CD4-positive, alpha-beta T cell treated with Interferon gamma for 1 hour (primary cell): ENCODE measurements at places on chromosomes 12 and 14.
A peak's percentile ranks its signal among the peaks of the same experiment; 100 is the strongest.

DNA sequence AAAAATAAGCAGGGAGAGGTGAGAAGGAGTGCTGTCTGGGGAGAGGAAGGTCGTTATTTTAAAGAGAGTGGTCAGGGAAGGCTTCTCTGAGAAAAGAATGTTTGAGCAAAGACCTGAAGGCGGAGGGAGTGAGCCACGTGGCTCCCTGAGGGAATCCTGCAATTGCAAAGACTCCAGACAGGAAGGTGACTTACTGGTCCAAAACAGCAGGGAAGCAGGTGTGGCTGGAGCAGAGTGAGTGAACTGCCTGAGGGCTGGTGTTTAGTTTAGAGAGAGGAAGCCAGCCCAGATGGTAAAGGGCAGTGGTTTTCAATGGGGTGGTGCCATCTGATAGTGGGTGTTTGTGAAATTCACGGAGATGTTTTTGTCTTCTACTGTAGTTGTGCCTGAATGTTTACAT, 58.8 kb upstream of the LTA4H start:
- no peak for DNase-seq

GRCh38 chr14:71380271-71380670, 473.0 kb downstream of the PCNX1 start:
- DNase-seq, result no peak

DNA sequence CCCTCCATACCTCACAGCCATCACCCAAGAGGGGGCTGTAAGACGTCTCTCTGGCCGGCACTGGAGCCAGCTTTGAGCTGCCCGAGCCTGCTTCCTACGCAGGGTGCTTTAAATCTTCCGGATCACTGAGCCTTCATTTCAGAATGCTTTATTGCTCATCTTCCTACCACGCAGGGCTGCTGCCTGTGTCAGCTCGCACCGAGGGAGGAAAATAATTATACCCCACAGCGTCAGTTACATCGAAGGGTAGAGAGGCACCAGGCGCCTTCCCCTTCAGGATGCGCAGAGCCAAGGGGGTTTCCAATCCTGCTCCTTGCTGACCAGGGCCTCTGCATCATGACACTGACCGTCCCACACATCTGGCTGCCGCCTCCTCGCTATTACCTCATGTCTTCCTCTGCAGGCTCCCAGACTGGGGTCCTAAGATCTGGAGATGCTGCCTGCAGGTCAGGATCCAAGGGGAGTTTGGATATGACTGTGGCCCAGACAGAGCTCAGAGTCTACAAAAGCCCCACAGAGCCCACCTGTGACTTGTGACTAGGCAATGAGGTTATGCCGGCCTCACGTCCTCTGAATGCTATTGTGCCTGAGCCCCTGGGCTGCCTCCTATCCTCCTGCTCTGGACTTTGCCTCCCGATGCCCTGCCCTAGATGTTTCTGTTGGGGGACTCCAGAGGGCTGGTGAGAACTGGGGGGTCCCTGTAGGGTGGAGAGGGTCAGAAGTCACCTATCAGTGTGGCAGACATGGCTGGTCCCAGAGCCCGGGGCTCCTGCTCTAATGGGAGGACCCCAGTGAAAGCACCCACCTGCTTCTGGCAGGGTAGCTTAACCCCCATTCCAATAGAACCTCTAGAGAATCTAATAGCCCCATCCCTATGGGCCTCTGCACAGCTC, 220.3 kb upstream of the RTL1 start:
- DNase-seq, result no peak

GRCh38 chr12:13348464-13348863, 151.9 kb downstream of the EMP1 start:
- DNase-seq, result no peak

DNA sequence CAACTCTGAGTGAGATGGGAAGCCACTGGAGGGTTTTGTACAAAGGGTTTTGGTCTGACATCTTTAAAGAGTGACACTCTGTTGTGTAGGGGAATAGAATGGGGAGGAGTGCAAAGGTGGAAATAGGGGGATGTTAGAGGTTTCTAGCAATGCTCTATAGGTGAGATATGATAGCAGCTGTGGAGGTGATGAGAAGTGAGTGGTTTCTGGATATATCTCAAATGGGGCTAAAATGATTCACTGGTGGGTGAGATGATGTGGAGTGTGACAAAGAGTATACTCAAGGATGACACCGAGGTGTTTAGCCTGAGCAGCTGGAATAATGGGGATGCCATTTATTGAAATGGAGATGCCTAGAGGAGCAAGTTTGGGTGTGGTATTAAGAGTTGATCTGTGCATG, 426.4 kb downstream of the PCNX1 start:
- no peak for DNase-seq

- DNase-seq, result no peak
Observed at GRCh38 chr12:128078301-128078971, 188.5 kb upstream of the TMEM132C start.

GRCh38 chr12:29544428-29545101, 47.1 kb upstream of the OVCH1 start:
- DNase-seq, result no peak

DNA sequence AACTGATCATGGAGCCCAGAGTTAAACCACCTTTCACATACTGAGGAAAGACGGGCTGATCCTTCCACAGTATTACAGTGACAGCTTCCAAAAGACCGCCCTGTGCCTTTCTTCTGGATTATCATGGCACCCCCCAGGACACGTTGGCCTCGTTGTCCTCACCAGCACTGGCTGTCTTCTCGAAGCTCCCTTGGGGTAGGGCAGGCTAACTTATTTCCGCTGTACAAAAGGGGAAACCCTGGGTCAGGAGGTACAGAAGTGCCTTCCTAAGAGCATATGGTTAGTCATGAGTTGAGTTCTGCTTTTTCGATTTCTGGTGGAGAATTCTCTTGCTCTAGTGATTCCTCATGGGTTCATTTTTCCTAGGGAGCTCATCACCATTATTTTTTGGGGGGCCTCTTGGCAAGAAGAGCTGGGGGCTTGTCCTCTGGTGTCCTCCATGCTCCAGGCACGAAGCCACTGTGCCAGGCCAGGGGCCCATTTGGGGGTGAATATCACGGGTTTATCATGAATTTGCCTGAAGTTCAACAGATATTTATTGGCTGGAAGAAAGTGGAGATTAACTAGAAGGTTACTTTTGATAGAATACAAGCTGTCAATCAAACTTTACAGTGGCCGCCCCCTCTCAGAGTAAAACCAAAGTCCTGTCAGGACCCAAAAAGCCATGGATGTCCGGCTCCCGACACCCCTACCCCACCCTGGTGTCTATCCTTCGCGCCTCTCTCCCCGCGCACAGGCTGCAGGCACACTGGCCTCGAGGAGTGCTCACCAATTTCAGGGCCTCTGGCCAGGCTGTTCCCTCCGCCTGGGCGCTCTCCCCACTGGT, 8.8 kb upstream of the TRAF3 start:
- DNase-seq, result peak; percentile 73

DNA sequence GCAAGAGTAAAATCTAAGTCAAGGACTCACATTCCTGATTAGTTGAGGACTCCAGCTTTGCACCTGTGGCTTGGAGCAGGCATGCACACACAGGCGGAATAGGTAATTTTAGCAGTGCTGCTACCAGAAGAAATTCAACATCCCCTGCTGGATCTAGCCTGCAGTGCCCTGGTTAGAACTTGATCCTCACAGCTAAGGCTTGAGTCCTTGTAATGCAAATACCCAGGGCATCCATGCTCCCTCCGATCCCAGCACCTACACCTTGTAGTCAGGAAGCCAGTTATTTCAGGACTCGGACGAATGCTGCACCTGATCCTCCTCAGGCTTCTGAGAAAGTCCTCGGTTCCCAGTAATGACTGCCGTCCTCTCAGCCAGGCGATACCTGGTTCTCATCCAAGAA, 309.0 kb upstream of the AMIGO2 start:
- no peak for DNase-seq

GRCh38 chr12:68957273-68957672, 24.3 kb upstream of the CPM start:
- DNase-seq, result no peak

DNA sequence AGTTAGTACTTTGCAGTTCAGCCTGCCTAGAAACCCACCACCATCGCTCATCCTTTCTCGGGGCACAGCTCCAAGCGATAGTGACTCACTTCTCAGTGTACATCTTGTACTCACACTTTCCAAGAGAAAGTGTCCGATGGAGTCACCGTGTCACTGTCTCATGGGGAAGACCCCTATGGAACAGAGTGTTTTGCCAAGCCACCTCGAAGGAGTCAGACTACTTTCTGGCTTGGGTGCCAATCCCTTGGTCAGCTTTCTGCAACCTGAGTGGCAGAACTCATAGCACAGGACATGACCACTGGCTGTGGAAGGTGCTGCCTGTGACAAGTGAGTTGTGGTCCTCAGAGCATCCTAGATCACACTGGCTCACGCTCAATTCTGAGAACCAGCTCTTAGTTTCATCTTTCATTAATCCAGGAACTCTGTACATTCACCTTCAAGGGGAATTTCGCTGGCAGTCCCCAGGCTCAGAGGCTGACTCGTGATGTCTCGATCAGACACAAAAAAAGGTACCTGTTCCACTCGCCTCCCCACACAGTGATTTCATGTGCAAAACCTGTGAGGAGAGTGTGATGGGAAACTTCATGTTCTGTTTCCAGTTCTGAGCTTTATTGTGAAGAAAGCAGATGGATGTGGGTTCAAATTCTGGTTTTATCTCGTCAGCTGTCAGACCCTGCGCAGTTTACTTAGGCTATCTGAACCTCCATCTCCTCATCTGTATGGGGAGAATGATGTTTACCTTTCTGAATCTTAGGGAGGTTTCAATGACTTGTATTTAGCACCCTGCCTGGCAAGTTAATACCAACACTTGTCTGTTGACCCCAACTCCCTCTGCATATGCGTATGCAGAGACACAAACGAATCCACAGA, 127.3 kb upstream of the CCND2 start:
- peak; percentile 11 for DNase-seq

GRCh38 chr14:25908277-25909044, 689.4 kb downstream of the NOVA1 start:
- no peak for DNase-seq

- DNase-seq, result peak; percentile 64
Observed at GRCh38 chr12:563250-563781, 99.9 kb downstream of the NINJ2 start.

DNA sequence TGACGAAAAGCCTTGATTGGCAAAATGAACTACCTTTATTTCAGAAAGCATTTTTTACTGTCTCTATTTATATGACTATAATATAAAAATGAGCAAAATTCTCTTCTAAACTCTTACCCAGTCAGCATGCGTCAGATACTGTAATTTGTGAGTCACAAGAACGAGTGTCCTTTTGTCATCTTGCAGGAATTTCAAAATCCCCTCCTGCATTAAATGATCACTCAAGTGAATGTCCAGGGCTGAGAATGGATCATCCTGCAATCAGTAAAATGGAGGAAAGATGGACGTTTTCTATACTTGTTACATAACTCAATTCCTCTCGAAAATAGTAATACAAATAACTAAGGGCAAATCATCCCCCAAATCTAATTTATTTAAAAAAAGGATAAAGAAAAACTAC, 77.7 kb upstream of the KCNJ8 start:
- DNase-seq, result no peak

GRCh38 chr12:666766-667308, 3.6 kb upstream of the NINJ2 start:
- no peak for DNase-seq

GRCh38 chr14:60184905-60185555, 19.8 kb upstream of the DHRS7 start:
- DNase-seq, result no peak

- no peak for DNase-seq
Observed at GRCh38 chr12:25376985-25377384, 126.3 kb upstream of the KRAS start.

GRCh38 chr12:72031066-72031465, 92.4 kb downstream of the TPH2 start:
- no peak for DNase-seq

GRCh38 chr12:78799649-78800048, 64.9 kb upstream of the SYT1 start:
- no peak for DNase-seq

DNA sequence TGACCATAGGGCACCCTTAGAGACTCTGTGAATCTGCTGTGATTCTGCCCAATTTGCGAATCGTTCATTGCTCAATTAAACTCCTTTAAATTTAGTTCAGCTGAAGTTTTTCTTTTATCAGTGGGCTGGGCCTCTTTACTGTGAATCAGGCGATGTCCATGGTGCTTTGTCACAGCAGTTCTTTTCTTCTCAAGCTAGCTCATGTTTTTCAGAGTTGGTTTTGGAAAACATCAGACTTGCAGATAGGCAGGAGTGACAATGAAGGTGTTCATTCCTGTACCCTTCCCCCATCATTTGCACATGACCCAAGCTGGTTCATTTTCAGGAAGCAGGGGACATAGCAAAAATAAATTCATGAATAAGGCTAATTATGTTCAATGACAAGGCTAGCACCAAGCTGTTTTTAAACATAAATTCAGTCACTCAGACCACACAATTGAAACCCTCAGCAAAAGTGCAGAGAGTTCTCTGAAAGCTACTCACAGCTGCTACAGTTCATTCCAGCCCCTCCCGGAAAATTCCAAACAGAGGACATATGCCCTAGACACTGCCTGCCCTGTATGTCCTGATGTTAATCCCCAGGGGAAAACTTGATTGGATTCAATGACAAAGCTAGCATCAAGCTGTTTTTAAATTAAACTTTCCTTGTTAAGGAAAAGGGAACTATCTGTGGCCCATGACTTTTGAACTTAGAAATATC, 383.3 kb downstream of the C12orf75 start:
- no peak for DNase-seq

GRCh38 chr14:98176892-98177291, 1095.1 kb downstream of the BCL11B start:
- DNase-seq, result no peak

- DNase-seq, result no peak
Observed at GRCh38 chr12:108125073-108125472, 4.0 kb upstream of the WSCD2 start.

DNA sequence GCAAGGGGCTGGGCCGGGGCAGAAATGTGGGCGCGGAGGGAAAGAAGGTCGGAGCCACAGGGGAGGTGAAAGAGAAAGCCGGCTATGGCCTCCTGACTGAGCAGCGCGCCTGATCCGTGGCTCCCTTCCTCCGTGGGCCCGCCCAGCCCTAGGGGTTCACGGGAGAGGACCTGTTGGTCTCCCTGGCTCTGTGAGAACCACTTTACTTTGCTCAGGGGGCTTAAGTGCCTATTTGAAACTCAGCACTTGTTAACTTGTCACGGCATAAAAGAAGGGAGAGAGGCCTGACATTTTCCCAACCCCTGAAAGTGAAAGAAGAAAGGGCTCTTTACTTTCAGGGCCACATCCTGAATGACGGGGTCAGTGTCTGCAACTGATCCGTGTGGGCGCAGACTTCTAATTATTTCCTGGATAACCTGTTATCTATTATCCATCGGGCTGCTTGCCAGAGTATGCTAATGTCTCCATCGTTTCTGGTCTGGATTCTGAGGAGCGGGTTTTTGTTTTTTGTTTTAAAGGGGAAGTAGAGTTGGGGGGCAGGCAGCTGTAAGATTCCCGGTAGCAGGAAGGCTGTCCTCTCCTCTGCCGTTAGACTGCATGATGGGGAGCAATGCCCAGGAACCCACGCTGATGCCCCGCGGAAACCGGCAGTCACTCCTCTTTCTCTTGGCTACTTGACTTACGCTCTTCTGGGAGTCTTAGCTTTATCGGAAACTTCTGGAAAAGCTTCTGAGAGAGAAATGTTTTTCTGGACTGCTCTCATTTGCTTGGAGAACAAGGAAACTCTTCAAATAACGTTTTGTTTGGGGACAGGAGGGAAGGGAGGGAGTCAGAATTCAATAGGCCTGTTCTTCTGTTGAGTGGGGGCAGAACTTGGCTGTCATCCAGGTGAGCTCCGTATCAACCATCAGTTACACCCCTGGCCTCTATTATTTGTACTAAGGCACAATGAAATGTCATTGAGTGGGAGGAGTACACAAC, 127.7 kb upstream of the MAX start:
- peak; percentile 17 for DNase-seq
